ENCODE measurements at places on chromosomes 1 and 21. TPM values are rescaled to one million over a fixed set of nuclear protein-coding genes. Genes with fewer than 3 reads are reported as not detected.

DNA sequence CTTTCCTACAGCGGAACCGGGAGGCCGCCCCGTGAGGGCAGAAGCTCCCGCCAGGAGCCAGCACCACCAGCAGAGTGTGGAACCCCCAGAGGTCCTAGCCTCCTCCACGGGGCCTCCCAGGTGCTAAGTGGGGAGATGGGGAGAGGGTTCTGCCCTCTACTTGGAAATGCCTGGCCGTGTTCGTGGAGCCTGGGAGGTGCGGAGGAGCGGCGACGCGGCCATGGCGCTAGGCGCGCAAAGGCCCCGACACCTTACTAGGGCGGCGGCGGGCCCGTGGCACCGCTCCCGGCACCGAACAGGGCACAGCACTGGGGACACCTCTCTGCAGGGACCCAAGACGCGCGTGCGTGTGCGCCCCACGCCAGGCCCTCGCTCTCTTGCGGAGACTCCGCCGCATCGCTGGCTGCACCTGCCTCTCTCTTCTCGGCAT is 1.3 kb upstream of the CACNA1E start:
- no peak for DNase-seq

Gene CADM3
- polyA plus RNA-seq, result 0.27 TPM

- no peak for DNase-seq
These were observed 491.6 kb upstream of the C1orf87 start for GRCh38 chr1:60564916-60565750.

Gene IFI16
- 40.8 TPM for polyA plus RNA-seq

GRCh38 chr1:205466595-205467220 is 10.9 kb upstream of the BLACAT1 start:
- DNase-seq, result no peak

All from small intestine (tissue), 16 donors.